Stimulated activated memory B cell treated with anti-CD40 and anti-IgM and Interleukin-4, amounts not matched to agents 10 μg/mL and 1 μg/mL and 100 μg/mL, for 72 hours (primary cell): ENCODE measurements at places on chromosomes 5 and 9.

- no peak for ATAC-seq
These were observed 86.3 kb downstream of the LPAR1 start for GRCh38 chr9:110951805-110952539.

DNA sequence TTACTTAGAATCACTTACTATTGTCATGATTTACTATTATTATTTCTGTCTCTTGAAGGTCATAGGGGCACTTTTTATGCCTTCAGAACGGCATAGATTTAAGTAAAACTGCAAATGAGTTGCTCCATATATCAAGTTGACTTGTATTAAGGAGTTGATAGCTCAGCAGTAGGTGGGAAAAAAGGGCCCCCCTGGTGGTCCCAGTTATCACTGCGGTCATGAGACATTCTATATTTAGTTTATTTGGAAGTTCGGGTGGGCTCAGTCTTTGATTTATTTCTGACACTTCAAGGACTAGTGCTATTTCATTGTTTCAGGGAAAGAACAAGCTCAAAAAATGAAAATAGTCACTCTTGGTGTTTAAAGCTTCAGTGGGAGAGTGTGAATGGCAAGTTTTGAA lies 159.3 kb downstream of the SLC24A2 start:
- no peak for ATAC-seq

DNA sequence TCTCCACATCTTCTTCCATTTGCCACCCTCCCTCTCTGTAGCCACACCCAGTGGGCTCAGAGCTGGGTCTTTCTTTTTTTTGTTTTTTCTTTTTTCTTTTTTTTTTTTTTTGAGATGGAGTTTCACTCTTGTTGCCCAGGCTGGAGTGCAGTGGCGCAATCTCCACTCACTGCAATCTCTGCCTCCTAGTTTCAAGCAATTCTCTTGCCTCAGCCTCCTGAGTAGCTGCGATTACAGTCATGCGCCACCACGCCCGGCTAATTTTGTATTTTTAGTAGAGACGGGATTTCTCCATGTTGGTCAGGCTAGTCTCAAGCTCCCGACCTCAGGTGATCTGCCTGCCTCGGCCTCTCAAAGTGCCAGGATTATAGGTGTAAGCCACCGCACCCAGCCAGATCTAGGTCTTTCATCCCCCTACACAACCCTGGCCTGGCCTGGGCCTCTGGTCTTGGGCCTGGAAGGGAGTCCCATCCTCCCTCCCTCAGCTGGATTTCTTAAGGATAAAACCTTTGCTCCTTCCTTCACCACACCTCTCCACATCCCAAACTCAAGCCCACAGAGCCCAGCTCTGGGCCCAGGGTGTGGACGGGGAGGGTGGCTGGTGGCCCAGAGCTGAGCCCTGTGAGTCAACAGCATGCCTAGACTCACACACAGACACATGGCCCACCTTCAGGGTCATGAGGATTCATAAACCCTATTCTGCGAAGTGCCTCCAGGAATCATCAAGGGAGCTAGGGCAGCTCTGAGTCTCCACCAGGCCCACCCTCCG lies 18.8 kb upstream of the KCNIP1 start:
- no peak for ATAC-seq

- no peak for ATAC-seq
These were observed 224.8 kb upstream of the WWC1 start for GRCh38 chr5:168066536-168067208.

GRCh38 chr5:80784451-80784850 lies 129.7 kb upstream of the DHFR start:
- no peak for ATAC-seq

DNA sequence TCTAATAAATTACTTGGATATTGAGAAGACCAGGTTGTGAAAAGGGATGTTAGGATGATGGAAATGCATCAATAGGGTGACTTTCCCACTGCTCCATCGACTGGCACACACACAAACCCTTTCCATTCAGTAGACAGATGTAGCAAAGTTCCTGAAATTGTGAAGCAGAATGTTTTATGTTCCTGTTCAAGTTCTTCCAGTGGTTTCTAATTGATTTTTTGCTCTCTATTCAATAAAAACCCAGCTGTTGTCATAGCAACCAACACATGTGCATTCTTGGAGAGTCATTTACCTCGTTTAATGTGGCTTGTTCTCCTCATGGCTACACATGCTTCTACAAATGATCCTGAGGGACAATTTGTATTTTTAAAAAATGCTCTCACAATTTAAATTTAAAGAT lies 244.6 kb downstream of the RAB3C start:
- no peak for ATAC-seq

GRCh38 chr9:7760014-7760415 lies 39.6 kb downstream of the DMAC1 start:
- no peak for ATAC-seq
